ENCODE measurements at places on chromosomes 12 and 14.

DNA sequence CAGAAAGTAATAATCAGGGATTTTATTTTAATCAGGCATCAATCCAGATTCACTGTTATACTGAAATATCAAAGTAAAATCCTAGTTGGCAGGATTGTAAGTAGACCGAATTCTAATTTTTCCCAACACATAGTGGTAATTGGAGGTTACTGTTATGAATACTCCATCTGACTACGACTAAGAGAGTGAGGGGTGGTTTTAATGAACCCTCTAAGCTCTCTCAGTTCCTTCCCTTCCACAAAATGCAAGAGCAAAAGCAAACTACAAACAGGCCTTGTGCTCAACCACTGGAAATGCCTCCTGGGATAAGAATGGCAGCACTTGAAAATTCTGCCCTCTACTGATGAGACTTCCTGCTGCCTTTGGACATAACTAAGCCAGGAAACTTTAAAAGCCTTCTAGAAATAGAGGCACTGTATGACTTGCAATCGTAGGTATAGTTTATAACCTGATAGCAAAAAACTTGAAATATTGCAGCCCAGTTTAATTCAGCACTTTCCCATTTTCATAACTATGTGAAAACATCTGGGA is 184.8 kb downstream of the SLC16A7 start:
- DNase-seq, result no peak

DNA sequence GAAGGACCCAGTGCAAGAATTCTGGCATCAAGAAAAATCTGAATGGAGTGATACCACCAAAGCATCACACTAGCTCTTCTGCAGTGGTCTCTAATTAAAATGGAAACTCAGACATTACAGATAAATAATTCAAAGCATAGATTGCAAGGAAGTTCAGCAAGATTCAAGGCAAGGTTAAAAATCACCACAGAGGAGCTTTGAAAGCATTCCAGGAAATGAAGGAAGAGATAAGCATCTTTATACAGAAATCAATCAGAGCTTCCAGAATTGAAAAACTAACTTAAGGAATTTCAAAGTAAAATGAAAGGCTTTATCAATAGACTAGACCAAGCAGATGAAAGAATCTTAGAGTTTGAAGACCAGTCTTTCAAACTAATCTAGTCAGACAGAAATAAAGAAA is 20.4 kb upstream of the GLIPR1 start:
- DNase-seq, result no peak

DNA sequence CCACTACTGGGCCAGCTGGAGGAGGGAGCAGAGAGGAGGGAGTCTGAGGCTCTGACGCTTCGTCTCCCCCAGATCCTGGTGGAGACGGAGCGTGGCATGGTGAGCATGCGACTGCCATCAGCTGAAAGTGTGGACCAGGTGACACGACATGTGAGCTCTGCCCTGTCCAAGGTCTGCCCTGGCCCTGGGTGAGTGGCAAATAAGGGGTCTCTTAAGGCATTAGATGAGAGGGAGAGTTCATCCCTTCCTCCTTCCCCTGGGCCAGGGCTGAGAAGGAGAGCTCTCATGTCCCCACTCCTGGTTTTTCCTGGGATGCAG is 2.5 kb downstream of the CARMIL3 start:
- no peak for DNase-seq

DNA sequence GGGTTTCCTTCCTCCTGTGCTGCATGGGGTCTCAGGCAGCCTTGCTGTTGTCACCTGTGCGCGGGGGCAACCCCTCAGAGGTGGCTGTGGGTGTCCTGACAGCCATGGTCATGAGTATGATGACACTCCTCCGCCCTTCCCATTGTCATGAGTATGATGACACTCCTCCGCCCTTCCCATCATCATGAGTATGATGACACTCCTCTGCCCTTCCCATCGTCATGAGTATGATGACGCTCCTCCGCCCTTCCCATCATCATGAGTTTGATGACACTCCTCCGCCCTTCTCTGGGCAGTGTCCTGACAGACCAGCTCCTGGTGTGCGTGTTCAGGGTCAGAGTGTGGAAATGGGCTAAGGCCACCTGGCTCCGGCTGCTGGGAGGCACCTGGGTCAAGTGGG is 40.0 kb downstream of the FBRSL1 start:
- DNase-seq, result no peak

DNA sequence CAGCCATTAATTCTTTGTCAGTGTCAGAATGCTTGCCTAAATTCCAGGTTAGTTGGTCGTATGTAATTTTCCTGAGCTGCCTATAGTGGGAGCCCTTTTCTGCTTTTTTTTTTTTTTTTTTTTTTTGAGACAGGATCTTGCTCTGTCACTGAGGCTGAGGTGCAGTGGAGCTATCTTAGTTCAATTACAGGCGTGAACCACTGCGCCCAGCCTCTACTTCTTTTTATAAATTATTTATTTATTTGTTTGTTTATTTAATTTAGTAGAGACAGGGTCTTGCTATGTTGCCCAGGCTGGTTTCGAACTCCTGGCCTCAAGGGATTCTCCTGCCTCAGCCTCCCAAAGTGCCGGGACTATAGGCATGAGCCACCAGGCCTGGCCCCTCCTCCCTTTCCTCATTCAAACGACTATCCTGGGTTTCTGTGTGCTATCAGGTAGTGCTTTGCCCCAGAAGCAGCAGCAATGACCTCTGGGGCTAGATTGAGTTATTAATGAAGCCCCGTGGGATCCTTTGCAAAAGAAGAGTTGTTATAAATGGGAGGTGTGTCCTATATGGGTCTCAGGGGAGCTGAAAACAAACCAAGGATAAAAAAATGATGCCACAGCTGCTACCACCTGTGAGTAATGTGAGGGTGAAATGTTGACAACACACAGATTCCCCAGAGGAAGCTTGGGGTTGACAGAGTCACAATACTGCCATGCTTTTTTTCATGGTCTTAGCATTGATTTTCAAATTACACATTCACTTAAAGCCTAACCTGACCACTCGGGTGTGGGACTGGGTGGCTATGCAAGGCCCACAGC is 34.6 kb upstream of the NFKBIA start:
- peak; percentile 7 for DNase-seq

- DNase-seq, result no peak
Measured at GRCh38 chr14:69086537-69086936, 66.4 kb downstream of the DCAF5 start.

- DNase-seq, result no peak
Measured at GRCh38 chr12:42039176-42039575, 105.5 kb downstream of the GXYLT1 start.

GRCh38 chr12:131672941-131673887 is 37.7 kb upstream of the SFSWAP start:
- DNase-seq, result no peak

GRCh38 chr12:15700595-15700994 is 88.6 kb downstream of the EPS8 start:
- DNase-seq, result no peak

DNA sequence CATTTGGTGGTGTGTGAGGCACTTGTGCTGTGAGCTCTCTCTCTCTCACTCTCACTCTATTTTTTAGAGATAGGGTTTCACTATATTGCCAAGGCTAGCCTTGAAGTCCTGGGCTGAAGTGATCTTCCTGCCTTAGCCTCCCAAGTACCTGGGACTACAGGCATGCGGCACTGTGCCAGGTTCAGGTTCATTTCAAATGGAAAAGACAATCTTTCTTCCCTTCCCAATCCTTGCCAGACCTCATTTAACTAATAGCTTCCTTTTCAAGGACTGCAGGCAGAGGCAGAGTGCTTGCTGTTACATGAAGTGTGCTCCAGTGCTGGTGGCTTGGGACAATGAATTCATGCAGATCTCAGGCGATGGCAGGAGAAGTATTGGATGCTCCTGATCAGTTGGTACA is 73.2 kb upstream of the BICD1 start:
- no peak for DNase-seq

GRCh38 chr14:103232031-103232808 is 101.8 kb upstream of the EIF5 start:
- DNase-seq, result no peak

- DNase-seq, result no peak
Measured at GRCh38 chr12:92041742-92042141, 103.9 kb downstream of the BTG1 start.

DNA sequence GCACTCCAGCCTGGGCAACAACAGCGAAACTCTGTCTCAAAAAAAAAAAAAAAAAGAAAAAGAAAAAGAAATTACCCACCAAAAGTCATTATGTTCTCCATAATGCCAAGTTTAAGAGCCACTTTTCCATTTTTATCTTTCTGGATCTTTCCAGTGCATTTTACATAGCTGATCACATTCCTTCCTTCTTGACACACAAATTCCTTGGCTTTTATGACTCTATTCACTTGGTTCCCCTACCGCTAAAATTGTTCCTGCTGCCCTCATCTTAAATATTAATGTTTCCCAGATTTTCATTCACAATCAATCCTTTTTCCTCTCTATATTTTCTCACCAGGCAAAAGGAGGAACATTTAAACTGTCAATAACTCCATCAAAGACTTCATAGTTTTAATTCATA is 20.2 kb downstream of the KLHL28 start:
- no peak for DNase-seq

GRCh38 chr12:116614194-116614915 is 55.2 kb downstream of the MAP1LC3B2 start:
- no peak for DNase-seq

DNA sequence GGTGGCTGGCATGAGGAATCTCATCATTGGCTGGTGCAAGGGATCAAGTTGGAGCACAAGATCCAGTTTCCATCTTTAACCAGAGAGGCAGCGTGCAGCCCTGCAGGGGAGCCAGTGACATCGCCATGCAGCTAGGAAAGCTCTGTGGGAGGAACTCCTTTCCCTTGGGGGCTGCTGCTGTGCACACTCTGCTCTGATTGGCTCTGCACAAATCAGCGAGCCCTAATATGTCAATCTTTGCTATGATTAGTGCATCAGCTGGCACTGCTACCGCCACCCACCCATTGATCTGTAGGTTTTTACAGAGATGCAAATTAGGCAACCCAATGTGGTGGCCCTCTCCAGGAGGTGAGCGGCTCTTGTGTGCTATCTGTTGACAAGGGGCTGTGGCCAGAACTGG is 262.6 kb downstream of the PCNX1 start:
- no peak for DNase-seq

DNA sequence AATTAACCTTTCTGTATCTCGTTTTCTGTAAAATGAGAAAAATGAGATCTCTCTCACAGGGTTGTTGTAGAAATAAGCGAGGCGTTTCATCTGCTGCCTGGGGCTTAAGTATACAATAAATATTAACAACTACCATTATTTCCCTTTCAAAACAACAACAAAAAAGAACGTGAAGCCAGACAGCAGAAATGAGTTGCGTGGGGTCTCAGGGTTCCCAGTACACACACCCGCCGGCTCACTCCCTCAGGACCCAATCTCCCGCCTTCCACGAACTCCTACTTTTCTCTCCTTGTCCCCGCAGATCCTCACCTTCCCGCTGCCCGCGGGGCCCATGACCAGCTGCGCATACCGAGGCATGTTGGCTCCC is 227 bp downstream of the GPN3 start:
- DNase-seq, result no peak

GRCh38 chr14:91228112-91229004 is 16.1 kb downstream of the GPR68 start:
- no peak for DNase-seq

DNA sequence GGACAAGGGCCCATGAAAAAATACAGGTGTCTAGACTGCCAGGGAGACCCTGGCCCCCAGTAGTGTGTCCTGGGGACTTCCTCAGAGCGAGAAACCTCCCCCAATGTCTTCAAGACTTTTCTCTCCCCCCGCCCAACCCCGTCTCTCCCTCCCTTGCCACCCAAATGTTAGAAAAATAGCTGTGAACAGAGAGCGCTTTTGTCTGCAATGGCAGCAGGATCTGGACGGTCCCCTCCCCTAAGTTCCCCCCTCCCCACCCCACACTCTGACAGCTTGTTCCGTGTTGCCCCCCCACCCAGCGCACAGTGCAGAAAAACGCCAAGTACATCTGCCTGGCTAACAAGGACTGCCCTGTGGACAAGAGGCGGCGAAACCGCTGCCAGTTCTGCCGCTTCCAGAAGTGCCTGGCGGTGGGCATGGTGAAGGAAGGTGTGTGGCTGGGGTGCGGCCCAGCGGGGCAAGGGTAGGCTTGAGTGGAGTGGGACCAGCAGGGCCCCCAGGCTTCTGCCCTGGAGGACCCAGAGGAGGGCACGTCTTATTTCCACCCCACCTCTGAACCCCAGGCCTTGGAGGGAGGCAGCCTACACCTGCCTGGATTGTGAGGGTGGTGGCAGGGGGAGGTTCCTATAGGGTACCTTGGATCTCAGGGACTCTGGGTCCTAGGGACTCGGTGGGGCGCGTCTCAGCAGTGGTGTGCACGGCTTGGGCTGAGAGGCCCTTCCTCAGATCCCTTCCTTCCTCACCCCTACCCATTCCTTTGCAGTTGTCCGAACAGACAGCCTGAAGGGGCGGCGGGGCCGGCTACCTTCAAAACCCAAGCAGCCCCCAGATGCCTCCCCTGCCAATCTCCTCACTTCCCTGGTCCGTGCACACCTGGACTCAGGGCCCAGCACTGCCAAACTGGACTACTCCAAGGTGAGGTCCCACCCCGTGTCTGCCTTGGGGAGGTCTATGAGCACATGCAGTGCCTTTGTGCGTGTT is 4.8 kb downstream of the NR4A1 start:
- no peak for DNase-seq

GRCh38 chr14:89378119-89378518 is 38.9 kb downstream of the FOXN3 start:
- DNase-seq, result no peak

DNA sequence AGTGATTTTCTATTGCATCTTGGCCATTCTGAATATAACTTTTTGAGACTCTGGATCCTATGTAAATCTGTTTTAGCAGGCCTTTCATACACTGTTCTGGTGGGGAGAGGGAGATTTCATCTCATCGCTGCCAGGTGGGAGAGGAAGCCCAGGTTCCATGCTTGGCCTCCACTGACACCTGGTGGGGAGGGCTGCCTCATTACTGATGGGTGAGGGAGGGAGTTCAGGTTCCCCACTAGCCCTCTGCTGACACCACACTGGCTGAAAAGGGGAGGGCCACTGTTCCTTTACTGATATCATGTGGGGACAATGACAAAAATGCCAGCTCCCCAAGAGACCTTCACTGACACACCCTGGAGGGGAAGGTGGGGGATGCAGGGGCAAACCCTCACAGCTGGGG is 2.4 kb upstream of the GALNT8 start:
- DNase-seq, result no peak

GRCh38 chr12:112891093-112892024 is 15.4 kb upstream of the OAS1 start:
- DNase-seq, result no peak

DNA sequence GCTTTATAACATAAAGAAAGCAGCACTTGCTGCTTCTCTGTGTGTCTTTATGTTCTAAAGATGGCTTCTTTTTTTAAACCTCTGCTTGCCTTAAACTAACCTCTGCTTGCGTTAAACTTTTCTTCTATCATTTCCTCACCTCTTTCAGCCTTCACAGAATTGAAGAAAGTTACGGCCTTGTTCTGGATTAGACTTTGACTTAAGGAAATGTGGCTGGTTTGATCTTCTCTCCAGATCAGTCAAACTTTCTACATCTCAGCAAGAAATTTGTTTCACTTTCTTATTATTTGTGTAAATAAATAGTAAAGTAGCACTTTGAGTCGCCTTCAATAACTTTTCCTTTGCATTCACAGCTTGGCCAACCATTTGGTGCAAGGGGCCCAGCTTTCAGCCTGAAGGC is 64.2 kb downstream of the CMAS start:
- DNase-seq, result no peak

GRCh38 chr14:52080808-52081755 is 12.2 kb upstream of the NID2 start:
- no peak for DNase-seq

Measured in NCI-H1436 treated with DMSO at 0.1 percent for 48 hours (cell line).